ENCODE measurements at places on chromosomes 16 and 17. TPM values are rescaled to one million over a fixed set of nuclear protein-coding genes. Genes with fewer than 3 reads are reported as not detected.

Gene NRN1L
- polyA plus RNA-seq = not detected

Gene HCRT
- not detected for polyA plus RNA-seq

Gene KRTAP1-5
- polyA plus RNA-seq = not detected

Gene BRIP1
- 3.0 TPM for polyA plus RNA-seq

Gene KRT28
- not detected for polyA plus RNA-seq

Gene AGRP
- polyA plus RNA-seq = not detected

Gene SLFN13
- 1.1 TPM for polyA plus RNA-seq

Gene SOX15
- 263 TPM for polyA plus RNA-seq

Gene SNAI3
- polyA plus RNA-seq = 0.09 TPM

Gene ASPA
- polyA plus RNA-seq = not detected

GRCh38 chr16:62408760-62409159 is 372.5 kb upstream of the CDH8 start:
- no peak for DNase-seq

DNA sequence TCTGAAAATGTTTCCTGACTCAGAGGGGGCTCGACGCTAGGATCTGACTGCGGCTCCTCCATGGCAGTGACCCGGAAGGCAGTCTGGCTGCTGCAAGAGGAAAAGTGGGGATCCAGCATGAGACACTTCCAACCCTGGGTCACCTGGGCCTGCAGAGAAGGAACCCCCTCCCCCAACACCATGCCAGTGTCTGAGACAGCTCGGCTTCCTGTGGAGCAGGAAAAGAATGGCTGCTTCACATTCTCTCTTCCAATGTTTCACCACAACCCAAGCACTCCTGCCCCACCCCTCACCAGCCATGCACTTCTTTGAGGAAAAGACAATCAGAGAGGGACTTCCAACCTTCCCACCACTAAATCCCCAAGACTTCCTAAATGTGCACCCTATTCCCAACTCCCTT is 10.8 kb downstream of the TP53 start:
- DNase-seq = no peak

DNA sequence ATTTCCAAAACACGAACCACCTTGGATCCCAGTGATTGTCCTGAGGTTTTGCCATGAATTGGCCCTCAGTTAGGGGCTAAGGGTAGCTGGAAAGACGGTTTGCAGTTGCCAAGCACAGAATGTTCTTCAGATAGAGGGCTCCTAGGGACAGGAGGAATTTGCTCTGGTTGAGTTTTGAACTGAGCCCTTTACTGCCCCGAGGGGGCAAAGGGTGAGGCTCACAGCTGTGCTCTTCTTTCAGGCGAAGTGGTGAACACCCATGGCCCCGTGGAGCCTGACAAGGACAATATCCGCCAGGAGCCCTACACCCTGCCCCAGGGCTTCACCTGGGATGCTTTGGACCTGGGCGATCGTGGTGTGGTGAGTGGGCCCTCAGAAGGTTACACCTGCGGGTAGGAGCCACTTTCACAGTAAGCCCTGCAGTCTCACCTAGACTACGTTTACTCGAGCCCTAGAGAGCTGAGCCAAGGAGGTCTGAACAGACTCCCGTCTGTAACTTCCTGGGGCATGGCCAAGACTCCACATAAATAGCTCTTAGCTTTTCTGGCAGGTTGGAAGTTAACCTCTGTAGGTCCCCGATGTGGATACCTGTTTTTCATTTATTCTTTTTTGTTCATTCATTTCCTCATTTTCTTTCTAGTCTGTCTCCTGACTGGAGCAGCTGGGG is 32.5 kb downstream of the NMT1 start:
- DNase-seq = no peak

- no peak for DNase-seq
Observed at GRCh38 chr17:75517297-75517865, 1.1 kb downstream of the TSEN54 start.

DNA sequence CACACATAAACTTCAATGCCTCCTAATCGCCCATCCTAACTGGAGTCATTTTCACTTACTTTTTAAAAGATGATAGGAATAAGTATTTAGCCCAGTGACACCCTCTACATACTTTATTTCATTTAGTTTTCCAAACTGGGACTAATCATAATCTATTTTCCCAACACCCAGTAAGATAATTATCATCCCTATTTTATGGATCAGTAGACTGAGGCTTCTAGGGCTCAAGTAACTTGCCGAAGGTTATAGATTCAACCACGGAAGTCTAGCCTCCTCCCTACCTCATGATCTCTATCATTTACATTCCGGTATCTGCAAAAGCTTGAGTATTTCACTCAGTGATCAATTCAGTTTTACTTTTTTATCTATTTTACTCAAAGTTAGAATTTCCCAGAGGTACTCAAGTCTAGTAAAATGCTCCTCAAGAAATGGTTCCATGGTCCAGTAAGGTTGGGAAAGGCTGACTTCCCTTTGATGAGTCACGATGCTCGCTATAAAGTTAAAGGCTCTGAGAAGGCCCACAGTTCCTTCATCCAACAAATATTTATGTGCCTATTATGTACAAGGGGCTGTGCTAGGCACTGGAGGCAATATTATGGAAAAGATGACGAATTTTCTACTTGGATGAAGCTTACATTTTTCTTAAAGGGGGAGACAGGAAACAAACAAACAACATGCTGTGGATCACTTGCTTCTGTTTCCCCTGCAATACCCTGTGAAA is 75.1 kb downstream of the TOX3 start:
- no peak for DNase-seq

- DNase-seq = no peak
Observed at GRCh38 chr17:17141279-17141678, 64.9 kb downstream of the PLD6 start.

DNA sequence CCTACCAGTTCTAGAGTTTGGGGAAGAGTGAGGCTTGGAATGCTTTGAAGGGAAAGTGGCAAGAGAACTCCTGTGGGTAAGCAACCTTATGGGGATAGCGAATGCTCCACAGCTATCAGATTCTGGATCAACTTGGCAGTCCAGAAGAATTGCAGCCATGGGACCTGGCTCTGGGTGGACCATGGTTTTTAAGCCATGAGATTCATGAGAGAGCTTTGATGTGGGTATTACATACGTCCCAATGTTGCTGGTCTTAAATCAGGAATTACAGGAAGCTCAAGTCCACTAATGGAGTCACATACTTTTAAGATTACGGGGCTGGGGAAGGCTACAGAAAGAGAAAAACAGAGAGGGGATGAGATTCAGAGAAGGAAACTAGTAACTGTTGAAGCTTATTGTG is 142.5 kb upstream of the ELAC2 start:
- no peak for DNase-seq

- no peak for DNase-seq
Observed at GRCh38 chr16:74503412-74503811, 82.1 kb upstream of the CLEC18B start.

DNA sequence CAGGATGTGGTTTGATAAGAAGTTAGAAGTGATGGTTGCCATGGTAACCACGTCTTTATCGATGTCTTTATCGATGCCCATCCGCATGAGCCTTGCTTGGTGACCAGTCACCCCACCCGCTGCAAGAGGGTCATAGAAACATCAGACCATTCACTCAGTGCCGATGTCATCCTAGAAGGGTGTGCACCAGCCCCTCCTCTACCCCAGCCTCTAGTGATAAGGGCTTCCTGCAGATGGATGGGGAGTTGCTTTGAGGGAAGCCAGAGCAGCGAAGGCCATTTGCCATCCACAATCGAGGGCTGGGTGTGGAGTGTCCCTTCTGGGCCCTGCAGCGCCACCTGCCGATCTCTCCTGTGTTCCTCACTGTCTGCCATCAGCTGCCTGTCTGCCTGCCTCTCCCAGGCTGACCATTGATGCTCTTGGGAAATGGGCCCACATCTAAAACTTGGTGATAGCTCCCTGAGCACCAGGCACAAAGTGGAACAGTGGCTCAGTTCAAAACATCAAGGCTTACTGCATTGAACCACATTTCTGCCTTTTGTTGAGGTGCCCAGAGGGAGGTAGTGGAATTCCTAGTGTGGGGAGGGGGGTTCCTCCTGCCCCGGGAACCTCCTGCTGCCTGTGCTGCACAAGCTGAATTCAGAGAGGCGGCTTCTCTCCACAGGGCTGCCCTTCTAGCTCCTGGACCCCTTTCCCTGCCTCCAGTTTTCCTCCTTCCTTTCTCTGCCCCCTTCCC is 8.9 kb downstream of the CALB2 start:
- DNase-seq = no peak

DNA sequence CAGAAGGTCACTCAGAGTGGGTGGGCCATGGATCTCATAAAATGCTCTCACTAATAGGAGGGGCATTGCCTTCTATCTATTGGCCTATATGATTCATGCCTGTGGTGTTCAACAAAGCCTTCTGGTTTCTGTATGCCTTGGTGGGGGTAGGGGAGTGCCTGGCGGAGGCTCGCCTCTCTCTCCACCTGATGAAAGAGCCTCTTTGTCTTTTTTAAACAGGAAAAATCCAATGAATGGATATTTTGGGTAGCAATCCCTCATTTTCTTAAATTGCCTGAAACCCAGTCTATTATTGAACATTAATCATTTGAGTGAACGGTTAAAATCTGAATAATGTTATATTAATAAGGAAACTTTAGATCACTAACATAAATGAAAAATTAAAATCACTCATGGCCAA is 90.6 kb downstream of the TOX3 start:
- DNase-seq = peak; percentile 28

DNA sequence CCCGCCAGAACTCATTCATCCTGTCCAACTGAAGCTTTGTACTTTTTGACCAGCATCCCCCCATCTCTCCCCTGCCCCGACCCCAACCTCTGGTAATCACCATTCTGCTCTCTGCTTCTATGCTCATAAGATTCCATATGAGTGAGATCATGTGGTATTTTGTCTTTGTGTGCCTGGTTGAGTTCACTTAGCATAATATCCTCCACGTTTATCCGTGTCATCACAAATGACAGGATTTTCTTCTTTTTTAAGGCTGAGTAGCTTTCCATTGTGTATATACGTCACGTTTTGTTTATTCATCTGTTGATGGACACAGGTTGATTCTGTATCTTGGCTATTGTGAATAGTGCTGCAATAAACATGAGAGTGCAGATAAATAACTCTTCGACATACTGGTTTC is 278.9 kb downstream of the SNX29 start:
- no peak for DNase-seq

- DNase-seq = no peak
Observed at GRCh38 chr16:15843635-15844279, 13.1 kb downstream of the MYH11 start.

Data from foreskin keratinocyte (primary cell).